Activated naive CD4-positive, alpha-beta T cell treated with anti-CD3 and anti-CD28 coated beads, Interleukin-2, amount 50 U/mL, for 72 hours (primary cell): ENCODE measurements at places on chromosomes 7 and 10. TPM values are rescaled to one million over a fixed set of nuclear protein-coding genes. Genes with fewer than 3 reads are reported as not detected.

- DNase-seq: no peak
These were observed 631 bp downstream of the RTKN2 start for GRCh38 chr10:62268027-62268398.

ANKRD30A gene
- not detected for total RNA-seq

- no peak for DNase-seq
These were observed 94.3 kb upstream of the AFAP1L2 start for GRCh38 chr10:114498413-114499111.

DNA sequence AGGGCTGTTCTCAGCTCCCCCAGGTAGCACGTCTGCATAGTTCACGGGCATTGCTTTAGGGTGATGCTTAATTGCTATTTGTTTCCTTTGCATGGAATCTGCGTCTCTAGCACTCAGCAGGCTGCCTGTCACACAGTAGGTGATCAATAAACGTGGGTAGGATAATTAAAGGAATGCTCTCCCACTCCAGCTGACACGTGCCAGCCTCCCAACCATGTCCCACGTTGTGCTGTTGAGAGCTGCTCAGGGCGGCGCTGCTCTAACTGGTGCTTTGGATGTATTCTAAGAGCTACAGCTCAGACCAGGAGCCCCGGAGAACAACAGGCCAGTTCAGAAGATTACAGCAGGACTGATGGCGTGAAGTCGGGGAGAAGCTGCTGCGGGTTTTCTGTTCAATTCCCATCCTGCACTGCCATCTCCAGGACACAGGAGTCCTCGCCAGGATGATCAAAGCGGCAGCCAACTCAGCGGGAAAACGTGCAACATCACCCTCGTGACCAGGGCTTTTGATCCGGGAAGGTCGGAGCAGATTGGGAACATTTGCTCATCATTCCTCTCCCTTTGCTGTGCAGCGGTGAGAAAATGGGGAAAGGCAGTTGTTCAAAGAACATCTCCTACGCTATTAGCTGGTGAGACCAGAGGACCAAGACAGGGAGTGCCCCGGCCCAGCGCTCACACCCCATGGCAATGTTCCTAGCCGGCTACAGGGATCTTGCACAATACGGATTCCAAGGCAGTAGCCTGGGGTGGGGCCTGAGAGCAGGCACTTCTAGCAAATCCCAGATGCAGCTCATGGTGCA, 50.5 kb upstream of the FOXK1 start:
- DNase-seq: no peak

- DNase-seq: no peak
These were observed 18.7 kb downstream of the CCDC136 start for GRCh38 chr7:128810473-128810872.

GRCh38 chr10:31215052-31215451, 104.0 kb upstream of the ZEB1 start:
- DNase-seq: no peak
